ENCODE measurements at places on chromosomes 13 and 19.

GRCh38 chr13:32783067-32783466, 196.8 kb downstream of the PDS5B start:
- no peak for DNase-seq

GRCh38 chr13:33545492-33545891, 259.9 kb upstream of the STARD13 start:
- no peak for DNase-seq

GRCh38 chr19:17337675-17338432, 501 bp downstream of the GTPBP3 start:
- DNase-seq, result no peak

GRCh38 chr19:43780706-43781525, at the start of gene KCNN4:
Gene KCNN4 (minus strand): TSS chr19:43780973. CDS start chr19:43780861, 112 bp downstream.
- DNase-seq, result no peak

GRCh38 chr13:114099191-114099590, 33.2 kb downstream of the RASA3 start:
- DNase-seq, result peak; percentile 90

DNA sequence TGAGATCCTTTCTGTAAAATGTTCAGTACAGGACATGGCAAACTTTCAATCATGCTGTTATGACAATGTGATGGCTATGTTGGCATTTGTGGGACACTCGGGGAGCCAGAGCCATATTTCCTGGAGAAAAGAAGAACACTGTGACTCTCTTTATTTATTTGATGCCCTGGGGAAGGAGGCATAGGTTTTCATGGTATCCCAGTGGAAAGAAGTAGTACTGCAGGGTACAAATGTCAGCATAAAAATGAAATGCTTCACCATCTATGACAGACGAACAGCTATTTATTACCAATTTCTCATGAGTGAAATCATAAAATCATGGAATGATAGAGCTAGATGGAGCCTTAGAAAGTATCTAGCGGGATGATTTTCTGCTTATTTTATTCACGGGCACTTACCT, 217.1 kb downstream of the COL4A1 start:
- no peak for DNase-seq

DNA sequence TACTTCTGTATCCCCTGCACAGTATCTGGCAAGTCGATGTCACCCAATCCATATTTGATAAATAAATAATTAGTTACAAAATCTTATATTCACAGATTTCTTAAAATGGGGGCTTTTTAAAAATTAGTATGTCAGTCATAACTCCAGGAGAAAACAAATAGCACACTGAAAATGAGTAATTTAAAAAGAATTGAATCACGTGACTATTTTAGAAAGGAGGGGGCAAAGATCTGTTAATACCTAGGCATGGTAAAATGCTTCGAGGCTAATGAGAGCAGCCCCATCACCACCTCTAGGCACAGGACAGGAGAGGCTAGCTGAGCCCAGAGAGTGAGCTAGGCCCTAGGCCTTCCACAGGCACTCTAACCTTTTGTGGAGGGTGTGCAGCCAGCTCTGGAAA, 94.7 kb downstream of the FREM2 start:
- no peak for DNase-seq

DNA sequence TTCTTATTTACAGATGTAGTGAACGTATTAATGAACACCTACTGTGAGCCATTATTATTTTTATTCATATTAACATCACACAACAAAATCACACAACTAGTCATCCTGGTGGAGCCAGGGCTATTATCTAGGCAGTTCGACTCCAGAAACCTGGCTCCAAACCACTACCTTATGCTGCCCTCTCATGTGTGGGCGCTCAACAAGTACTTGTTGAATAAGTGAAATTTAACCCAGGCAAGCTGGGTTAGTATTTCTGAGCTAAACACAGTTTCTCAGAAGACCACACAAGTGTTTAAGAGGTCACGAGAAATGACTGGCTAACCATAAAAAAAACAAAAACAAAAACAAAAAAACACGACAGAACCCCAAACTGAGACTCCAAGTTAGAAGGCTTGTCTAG, 33.6 kb downstream of the MZT1 start:
- DNase-seq, result no peak

GRCh38 chr13:99280166-99280565, 22.0 kb upstream of the GPR18 start:
- peak; percentile 74 for DNase-seq

GRCh38 chr19:7500811-7501450, 12.1 kb upstream of the PEX11G start:
- no peak for DNase-seq

GRCh38 chr13:75324413-75324940, 157.5 kb downstream of the TBC1D4 start:
- no peak for DNase-seq

- DNase-seq, result no peak
Measured at GRCh38 chr13:84847107-84847506, 952.1 kb downstream of the SLITRK6 start.

- DNase-seq, result no peak
Measured at GRCh38 chr19:4327252-4327876, 11.3 kb downstream of the STAP2 start.

DNA sequence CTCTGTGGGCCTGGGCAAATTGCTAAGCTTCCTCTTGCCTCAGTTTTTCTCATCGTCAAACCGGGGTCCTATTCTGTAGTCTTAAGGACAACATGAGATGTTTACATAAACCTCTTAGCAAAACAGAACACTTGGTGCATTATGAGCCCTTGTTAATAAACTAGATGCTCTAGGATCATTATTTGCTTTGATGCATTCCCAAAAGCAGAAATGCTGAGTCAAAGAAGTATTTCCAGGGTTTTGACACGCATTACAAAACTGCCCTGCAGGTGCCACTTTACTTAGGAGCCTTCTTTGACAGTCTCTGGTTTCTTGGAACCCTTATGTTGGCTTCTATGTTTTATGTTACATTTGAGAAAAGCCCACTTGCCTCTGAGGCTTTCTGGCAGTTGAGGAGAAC, 12.1 kb downstream of the AKAP11 start:
- DNase-seq, result no peak

Measured in GM04504 (cell line).